GM23338 (cell line): ENCODE measurements at places on chromosomes 13 and 19.
A peak's percentile ranks its signal among the peaks of the same experiment; 100 is the strongest.

- no peak for DNase-seq
Observed at GRCh38 chr13:74461011-74461410, 326.8 kb upstream of the KLF12 start.

DNA sequence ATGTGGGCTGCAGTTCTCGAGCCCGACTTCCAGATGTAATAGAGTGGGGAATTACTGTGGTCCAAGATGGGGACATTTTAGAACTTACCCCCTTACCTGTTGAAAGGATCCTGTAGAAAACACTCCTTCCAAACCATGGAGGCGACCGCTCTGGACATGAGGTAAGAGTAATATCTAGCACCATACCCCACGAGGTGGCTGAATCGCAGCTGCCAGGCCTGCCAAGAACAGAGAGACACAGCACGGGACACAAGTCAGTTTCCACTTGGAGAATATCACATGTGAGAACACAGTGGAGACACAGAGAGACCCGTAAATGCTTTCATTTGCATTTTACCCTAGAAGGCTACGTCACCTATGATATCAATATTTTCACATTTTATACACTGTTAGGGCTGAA lies 129.2 kb downstream of the MIPEP start:
- no peak for DNase-seq

GRCh38 chr19:17021793-17022590 lies 4.6 kb downstream of the CPAMD8 start:
- no peak for DNase-seq

DNA sequence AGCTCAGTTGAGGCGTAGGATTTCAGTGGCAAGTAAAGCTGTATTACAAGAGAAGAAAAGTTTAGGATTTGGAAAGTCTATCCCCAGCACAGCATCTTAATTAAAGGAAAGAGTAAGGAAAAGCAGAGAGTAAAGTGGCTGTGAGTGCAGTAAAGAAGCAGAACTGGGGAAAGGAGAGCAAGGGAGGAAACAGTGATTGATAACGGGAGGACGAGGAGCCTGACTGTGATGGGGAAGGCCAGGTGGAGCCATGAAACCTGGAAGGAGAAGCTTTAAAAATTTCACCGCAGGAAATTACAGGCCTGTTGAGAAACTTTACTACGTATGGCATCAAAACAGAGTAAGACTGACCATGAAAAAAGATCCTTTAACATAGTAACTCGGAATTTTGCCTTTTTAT lies 175.6 kb downstream of the SHISA2 start:
- DNase-seq, result no peak

DNA sequence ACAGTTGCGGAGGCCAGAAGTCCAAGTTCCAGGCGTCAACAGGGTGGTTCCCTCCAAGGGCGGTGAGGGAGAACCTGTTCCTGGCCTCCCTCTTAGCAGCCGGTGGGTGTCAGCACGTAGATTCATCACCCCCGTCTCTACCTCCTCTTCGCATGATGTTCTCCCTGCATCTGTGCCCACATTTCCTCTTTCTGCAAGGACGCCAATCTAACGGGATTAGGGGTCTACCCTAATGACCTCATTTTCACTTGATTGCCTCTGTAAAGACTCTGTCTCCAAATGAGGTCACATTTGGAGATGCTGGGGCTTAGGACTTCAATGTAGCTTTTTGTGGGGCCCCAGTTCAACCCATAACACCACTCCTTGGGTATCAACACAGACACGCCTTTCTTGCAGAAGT lies 38.5 kb downstream of the DPF1 start:
- no peak for DNase-seq

- no peak for DNase-seq
Observed at GRCh38 chr19:58555920-58556621, 1.2 kb upstream of the CHMP2A start.

- peak; percentile 15 for DNase-seq
Observed at GRCh38 chr13:33125821-33126570, 109.8 kb downstream of the KL start.

GRCh38 chr13:42173789-42174343 lies 98.1 kb upstream of the AKAP11 start:
- peak; percentile 28 for DNase-seq

DNA sequence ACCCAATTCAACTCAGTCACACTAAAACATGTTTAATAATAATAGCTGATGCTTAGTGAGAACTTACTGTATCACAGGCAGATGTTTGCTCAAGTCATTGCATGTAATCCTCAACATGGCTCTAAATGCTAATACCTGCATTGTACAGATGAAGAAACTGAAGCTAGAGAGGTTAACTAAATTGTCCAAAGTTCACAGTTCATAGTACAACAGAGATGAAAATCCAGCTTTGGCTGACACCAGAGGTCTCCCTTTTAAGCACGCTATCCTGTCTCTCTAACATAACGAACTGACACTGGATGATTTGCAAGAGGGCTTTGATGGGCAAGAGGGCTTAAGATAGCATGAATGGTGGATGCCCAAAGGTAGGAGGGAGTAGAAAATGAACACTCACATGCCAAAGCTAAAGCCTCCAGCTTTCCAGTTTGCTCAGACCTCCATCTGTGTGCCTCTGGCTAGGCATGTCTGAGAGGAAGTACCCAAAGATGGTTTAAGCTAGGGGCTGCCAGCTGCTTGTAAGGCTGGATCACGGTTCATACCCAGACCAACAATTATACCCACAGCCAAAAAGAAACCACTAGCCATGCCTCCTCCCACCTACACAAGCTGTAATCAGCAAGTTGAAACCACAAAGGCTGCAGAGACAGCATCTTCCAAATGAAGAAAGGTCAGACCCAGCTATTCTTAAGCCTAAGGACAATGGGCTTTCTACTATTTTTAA lies 196.9 kb upstream of the UBL3 start:
- no peak for DNase-seq

DNA sequence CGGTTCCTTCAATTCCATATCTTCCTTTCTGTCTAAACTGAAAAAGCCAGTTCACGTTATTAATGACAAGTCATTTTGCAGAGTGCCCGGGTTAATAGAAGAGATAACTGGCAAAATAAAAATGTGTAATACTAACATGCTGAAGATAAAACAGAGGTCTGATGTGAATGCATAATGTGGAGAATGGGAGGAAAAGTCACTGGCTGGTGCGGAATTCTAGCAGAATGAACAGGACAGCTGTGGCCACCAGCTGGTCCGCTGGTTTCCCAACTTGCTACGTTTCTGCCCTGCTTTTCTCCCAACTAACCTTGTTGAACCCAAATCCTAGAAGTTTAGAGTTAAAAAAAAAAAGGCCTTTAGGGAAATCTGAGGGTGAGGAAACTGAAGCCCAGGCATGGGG lies 42.4 kb downstream of the PCDH8 start:
- no peak for DNase-seq
